ENCODE measurements at places on chromosomes 5 and 9.
A peak's percentile ranks its signal among the peaks of the same experiment; 100 is the strongest.

- peak; percentile 55 for DNase-seq
Measured at GRCh38 chr9:104682642-104683041, 11.7 kb upstream of the OR13D1 start.

DNA sequence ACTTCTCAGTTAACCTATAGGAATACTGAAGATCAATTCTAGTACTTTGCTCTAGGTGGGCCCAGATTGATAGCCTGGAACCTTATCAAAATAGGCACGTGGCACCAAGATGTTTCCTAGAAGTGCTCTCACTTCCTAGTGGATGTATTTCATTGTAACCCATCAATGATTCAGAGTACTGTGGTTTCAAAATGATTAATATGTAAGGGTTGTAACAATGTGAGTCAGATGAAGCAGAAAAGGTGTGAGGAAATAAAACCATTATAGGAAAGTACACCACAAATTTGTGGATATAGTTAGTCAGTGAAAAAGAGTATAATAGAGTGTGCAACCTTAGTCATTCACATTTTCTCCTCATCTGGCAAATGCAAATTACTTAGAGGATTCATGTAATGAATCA lies 177.3 kb upstream of the FST start:
- no peak for DNase-seq

- DNase-seq: no peak
Measured at GRCh38 chr5:56989676-56990075, 37.8 kb upstream of the MIER3 start.

DNA sequence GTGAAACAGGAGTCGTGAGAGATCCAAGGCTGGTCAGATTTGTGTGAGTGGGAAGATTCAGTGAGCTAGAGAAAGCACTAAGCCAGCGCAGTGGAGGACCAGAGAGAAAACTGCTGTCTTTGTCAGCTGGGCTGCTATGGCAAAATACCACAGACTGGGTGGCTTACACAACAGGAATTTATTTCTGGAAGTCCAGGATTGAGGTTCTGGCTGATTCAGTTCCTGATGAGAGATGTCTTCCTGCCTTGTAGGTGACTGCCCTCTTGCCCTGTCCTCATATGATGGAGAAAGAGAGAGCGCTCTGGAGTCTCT lies 24.2 kb upstream of the ANKRD33B start:
- DNase-seq: no peak

DNA sequence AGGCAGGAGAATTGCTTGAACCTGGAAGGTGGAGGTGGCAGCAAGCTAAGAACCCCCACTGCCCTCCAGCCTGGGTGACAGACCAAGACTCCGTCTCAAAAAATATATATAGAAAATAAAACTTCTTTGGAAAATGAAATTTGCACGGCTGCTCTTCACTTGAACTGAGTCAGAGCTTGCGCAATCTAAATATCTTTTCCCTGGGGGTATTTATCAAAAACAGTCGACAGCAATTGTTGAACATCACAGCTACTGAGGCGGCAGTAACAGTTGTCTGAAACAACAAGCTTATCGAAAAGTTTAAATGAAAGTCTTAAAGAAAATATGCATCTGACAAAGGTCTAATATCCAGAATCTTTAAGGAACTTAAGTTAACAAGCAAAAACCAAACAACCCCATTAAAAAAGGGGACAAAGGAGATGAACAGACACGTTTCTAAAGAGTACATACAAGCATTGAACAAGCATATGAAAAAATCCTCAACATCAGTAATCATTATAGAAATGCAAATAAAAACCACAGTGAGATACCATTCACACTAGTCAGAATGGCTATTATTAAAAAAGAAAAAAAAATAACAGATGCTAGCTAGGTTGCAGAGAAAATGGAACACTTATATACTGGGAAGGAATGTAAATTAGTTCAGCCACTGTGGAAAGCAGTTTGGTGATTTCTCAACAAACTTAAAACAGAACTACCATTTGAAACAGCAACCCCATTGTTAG lies 153.6 kb upstream of the CDH9 start:
- no peak for DNase-seq

DNA sequence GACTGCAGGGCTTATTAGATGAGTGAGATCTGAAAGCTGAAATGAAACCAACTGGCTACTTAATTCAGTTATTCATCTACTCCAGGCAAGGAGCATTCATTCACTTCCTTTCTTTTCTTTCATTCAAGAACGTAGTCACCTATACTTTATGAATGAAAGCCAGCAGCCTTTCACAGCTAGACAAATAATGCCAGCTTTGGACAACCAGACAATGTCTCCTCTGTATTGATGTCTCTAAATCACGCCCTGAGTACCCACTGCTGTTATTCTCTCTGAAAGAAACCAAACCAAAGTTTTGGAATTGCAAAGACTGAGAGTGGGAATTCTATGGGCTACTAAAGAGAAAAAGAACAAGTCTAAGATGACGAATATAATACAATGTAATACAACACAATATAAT lies 121.2 kb upstream of the PTPN3 start:
- DNase-seq: peak; percentile 45

DNA sequence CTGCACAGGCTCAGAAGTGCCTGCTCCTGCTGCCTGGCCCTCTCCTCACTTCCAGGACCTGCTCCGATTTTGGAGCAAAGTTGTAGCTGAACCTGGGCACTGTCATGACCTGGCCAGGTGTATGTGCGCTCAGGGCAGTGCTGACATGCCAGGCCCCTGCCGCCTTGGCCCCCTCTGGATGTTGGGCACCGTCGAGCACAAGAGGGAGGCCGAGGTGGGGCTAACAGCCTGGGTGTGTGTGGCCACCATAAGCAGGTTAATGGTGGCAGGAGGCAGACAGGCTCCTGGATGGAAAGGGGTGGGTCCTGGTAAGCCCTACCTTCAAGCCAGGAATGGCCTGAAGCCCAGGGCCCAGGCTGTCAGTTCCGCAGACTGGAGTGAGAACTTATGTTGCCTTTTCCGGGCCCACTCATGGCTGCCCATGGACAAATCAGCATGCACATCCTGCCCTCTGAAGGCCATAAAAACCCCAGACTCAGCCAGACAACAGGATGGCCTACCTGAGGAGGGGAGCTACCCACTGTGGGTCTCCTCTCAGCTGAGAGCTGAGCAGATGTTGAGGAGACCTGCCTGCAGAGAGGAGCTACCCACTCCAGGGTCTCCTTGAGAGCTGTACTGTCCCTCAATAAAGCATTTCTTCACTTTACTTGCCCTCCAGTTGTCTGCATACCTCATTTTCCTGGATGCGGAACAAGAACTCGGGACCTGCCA lies 66.2 kb downstream of the NACC2 start:
- DNase-seq: no peak

DNA sequence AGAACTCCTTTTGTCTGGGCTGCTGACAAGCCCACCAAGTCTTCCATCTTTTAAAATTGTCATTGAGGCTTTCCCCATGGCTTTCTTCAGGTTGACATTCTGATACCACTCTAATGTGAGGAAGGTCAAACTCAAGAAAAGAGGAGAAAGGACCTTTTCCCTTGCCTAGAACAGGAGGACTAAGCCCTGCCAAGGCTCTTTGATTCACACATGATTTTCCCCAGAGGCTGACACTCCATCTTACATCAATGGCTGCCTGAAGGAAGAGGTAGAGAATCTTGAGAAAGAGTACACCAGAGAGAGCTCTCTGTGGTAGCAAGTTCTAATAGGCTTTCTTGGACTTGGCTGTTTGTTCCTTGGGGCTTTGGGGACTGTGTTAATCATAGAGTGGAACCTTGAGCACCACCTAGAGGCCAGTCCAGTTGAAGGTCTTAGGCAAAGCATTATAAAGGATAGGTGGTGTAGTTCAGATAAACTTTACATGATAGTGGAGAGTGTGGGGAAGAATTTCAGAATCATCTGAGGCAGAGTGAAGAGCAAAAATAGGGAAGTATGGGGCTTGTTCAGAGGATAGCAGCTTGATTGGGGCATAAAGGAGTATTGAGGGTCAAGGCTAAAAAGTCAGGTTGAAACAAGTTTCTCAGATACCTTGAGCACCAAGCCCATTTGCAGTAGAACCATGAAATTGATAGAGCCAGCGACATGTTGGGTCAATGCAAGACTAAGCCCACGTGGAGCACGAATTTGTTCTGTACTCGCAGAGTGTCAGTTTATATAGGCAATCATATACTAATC lies 36.7 kb downstream of the NDFIP1 start:
- peak; percentile 79 for DNase-seq

- no peak for DNase-seq
Measured at GRCh38 chr9:94758031-94758430, 31.5 kb downstream of the AOPEP start.

DNA sequence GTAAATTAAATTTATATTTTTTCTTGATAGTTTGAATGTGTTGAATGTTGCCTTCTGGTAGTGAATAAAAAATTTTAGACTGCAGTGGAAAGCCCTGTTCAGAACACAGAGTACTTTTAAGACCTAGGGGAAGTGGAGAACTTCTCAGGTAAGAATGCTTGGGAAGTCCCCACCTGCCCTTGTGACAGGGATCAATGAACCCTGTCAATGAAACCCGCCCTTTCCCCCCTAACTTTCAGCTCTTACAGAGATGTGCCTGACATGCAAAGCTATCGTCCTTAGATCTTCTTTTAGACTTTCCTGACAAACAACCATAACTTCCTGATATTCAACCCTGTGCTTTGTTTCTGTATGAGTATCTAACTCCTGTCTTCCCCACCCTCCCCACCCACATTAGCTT lies 562.7 kb downstream of the TLE4 start:
- no peak for DNase-seq

DNA sequence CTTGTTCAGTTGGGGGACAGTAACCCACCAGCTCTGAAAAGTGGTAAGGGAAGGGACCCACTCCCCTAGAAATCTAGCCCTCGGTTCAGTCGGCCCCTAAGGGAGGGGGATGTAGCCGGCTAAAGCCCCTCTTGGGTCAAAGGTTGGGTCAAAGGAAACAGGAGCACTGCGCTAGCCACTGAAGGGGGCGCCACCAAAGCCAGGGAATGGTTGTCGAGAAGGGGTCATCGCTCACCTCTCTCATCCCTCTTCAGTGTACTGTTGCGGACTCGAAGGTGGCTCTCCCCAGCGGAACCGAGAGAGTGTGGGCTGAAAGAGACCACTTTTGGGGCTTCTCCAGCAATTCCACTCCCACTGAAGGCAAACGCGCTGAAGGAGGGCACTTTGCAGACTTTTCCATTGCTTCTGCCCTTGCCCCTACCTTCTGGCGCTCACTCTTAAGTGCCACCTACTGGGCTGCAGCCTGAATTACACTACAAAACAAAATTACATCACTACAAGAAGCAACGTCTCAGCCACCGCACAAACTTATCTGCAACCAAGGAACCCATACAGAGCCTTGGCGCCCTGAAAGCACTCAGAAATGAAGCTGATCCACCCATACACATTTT lies 396.9 kb downstream of the PDE4D start:
- DNase-seq: no peak

DNA sequence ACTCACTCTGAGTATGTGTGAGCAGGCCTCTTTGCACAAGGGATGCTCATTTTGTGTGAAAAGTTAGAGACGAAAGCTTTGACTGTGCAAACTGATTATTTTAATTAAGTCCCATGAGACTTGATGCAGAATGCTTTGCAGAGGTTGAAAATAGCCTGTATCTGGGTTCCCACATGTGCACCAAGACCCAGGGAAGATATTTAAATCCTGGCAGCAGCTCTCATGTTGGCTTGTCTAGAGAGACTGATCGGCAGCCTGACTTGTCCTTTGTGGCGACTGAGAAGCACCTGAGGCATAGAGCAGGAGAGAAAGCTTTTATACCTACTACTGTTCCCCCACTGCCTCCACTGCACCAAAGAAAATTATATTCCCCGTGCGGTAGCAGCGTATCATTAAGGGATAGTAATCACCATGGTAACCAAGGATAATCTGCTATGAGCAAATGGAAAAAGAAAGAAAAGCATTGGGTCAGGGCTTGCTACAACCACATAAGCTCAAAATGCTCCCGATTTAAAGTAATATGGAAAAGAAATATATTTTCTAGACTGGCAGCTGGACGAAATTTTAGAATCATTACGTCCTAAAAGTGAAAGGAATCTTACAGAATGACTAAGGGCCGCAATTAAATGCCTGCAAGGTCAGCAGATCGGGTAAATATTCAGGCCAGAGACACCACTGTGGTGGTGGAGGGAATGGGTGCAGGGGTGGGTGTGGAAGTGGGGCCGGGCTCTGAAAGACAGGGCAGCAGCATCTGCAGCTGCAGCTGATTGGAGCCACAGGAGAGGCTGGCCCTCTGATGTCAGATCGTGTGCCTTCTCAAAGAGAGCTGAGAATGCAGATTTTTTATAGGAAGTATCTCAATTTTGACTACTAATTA lies 135.3 kb upstream of the EPB41L4A start:
- peak; percentile 71 for DNase-seq

DNA sequence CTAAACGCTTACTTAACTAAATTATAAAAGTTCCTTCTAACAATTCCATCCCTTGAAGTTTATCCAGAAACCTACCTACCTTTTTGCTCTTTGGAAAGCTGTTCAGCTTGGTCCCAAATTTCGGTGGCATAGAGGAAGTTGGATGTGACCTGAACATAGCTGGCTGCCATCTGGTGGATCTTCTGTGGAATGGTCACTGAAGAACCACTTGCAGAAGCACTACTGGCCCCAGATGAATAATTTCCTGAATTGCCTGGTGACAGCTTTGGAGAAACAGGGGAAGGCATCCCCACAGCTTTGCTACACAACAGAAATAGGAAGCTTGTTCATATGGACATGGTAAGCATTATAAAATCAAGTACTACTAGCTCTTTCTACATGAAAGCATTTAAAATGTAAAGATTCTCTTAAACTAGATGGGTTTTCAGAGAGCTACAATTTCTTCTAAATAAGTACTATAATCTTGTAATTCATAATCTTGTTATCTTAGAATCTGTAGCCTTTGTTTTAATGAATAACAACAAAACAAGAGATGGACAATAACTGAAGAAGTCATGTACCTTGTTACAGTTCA lies 9.9 kb downstream of the LEAP2 start:
- DNase-seq: peak; percentile 91

DNA sequence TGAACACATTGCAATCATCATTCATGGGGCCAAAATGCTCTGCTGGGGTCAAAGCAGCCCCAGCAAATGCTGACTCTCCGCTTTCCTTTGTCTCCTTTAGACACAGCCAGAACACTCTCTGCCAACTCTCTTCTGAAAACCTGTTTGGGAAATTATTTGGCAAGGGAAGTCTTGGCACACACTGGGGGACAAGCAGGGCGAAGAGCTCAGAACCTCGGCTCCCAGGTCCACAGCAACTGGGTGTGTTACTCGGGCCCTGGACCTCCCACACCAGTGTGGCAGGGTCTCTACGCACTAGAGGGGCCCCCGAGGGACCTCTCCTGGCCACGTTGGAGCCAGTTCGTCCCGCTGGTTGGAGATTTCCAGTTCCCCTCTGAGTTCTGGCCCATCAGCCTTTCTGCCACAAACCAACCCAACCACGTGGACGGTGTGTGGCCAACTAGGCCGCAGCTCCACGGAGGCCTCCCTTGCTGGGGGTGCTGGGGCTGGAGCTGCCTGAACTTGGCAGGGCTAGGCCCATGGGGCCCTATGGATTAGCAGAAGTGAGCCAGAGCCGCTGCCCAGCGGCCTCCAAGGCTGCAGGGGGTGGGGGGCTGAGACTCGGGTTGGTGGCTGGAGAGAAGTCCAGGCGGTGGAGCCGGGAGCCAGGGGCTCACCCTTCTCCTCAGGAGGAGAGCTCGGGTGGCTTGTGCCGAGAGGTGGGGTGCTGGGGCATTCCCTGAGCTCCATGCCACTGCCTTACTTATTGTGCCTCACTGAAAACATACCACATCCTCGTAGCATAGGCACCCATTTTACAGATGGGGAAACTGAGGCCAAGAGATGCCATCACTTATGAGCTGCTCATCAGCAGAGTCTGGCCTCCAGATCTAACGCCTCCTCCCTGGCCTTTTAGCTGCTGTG lies 46.8 kb upstream of the RNU6ATAC start:
- peak; percentile 76 for DNase-seq

GRCh38 chr9:90637626-90638025 lies 5.0 kb downstream of the DIRAS2 start:
- no peak for DNase-seq

GRCh38 chr5:109455598-109456096 lies 45.9 kb upstream of the PJA2 start:
- peak; percentile 33 for DNase-seq
